Stomach (tissue), 19 donors: ENCODE measurements at places on chromosomes 5 and 9.

GRCh38 chr5:121399879-121400278 lies 451.8 kb upstream of the FTMT start:
- DNase-seq = no peak

GRCh38 chr9:114310471-114311450 lies 12.1 kb upstream of the ORM1 start:
- peak; percentile 20 for DNase-seq

- no peak for DNase-seq
These were observed 81.5 kb downstream of the GALNT10 start for GRCh38 chr5:154271936-154272514.

- no peak for DNase-seq
These were observed 34.5 kb downstream of the SLC1A3 start for GRCh38 chr5:36640949-36641348.

- no peak for DNase-seq
These were observed 19.0 kb downstream of the ABL1 start for GRCh38 chr9:130854092-130854491.

DNA sequence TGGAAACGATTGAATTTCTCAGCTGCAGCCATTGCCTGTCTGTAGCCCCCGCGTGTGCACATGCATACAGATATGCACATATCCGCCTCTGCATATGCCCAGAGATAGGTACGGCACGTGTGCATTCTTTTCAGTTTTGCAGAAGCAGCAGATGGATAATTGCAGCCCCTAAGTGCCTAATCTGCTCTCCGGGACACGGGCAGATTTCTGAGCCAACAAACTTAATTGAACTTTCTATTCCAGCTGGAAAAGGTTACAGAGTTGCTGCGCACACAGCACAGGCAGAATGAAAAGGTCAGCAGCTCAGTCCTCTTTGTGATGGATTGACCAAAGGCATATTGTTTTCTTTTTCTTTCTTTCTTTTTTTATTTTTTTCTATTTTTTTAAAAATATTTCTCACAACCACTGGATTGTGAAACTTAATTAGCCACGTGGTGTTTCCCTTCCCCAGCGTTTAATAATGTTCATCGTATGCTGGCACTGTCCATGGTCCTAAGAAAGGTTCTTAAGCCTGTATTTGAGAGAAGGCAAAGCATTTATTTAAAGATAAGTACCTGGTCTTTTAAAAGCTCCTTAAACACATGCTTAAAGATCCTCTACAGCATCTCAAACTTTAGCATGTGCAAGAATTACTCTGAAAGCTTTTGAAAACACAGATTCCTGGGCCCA lies 270.2 kb upstream of the BRINP1 start:
- no peak for DNase-seq

- DNase-seq = no peak
These were observed 8.0 kb downstream of the SYNPO start for GRCh38 chr5:150648294-150649107.

DNA sequence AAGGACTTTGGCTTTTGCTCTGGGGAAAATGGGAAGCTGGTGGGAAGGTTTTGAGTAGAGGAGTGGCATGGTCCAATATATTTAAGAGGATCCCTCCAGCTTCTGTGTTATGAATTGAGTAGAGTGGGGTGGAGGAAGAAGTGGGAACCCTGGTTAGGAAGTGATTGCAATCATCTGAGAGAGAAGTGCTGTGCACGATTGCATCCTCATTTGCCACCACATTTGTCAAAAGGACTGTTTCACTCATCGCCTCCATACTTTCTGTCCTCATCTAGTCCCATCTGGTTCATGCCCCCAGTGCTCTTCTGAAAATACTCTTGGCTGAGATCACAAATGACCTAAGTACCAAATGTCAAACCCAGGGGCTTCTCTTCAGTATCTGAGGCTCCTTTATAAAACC lies 192.1 kb downstream of the RAB3C start:
- no peak for DNase-seq

DNA sequence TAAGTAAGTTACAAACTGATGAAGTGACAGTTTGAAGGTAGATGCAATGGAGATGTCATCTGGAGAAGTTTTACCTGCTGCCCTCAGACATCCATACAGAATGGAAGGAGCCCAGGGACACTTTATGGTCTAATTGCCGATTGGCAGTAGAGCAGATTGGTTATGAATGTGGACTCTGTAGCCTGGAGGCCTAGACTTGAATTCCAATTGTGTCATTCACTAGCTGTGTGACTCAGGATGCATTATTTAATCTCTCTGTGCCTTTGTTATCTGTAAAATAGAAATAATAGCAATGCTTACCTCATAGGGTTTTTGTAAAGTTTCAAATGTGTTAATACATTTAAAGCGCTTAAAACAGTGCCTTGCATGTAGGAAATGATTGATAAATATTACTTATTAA lies 5.2 kb upstream of the TCERG1 start:
- DNase-seq = no peak

- DNase-seq = no peak
These were observed 354.2 kb downstream of the ARL15 start for GRCh38 chr5:53956196-53956595.

GRCh38 chr9:115208501-115208900 lies 90.5 kb upstream of the TNC start:
- DNase-seq = no peak

- DNase-seq = no peak
These were observed 179.8 kb downstream of the FANCC start for GRCh38 chr9:95137587-95138145.

DNA sequence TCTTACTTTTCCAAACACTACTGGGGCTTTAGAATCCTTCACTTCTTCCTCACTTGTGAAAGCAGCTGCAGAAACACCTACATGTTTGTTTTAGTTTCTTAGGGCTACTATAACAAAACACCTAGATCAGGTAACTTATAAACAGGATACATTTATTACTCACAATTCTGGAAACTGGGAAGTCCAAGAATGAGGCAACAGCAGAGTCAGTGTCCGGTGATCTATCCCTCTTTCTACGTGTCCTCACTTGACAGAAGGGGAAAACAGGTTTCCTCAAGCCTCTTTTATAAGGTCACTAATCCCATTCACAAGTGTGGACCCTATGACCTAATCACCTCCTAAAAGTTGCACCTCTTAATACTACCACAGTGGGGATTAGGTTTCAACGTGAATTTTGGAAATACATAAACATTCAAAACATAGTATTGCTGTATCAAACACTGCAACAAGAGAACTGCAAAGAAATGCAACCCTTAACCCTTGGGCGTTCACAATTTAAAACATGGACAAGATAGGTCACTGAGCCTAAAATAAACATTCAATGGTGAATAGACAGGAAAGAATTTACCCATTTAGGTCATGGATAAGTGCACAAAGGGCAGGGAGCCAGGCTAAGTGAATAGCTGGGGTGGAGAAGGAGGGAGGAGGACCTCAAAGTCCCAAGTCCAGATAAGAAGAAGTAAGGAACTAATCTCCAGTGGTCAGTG lies 104.3 kb downstream of the PIK3R1 start:
- DNase-seq = peak; percentile 51

DNA sequence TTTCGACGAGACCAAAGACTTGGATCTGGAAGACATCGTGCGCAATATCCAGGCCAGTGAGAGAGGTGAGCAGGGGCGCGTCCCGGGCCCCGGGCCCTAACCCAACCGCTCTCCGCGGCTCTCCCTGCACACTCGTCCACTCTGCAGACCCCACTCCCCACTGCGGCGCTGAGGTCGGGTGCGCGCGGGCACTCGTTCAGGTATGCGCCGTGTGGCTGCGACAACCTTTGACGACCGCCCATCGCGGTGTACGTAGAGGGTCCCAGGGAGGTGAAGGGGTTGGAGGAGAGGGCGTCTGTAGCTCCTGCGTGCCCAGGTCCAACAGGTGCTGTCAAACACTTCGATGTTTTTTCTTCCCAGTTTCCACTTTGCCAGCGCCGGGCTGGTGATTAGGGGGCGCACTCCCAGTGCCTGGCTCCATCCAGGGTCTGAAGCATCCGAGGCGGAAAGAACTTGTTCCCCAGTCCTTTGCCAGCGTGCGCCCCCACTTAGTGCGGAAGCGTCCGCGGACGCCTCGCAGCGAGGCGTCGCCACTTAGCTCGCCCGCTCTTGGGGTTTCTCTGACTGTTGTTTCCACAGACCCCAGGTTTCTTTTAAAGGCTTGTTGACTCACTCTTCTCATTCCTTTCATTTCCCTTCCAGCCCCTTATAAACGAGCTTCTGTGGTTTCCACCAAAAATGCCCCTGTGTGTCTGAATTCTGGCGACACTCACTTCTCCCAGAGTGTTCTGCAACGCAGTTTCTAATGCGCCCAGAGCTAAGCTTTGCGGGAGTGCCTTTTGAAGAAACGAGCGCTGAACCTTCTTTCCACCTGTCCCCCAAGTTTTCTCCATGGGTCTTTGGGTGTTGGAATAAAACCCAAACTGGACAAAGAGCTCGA lies 1.6 kb downstream of the NPR3 start:
- peak; percentile 50 for DNase-seq

- peak; percentile 50 for DNase-seq
These were observed 428 bp downstream of the EFNA5 start for GRCh38 chr5:107670087-107670931.

GRCh38 chr5:127963931-127964330 lies 119.6 kb upstream of the SLC12A2 start:
- no peak for DNase-seq

DNA sequence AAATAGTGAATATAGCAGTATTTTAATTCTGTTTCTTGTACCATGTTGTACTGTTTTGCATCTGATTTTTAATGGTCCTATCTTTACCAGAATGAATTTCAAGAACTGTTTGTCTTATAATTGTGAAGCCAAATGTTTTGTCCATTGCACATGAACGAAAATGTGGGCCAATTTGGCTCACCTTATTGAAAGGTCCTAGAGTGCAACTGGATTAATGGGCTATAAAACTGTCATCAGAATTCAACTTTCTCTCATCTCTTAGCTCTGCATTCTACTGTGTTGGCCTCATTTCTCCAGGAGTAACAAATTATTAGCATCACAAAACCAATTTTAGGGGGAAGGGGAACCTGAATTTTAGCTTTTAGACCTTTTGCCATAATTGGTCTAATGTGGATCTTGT lies 179.4 kb upstream of the NUDT12 start:
- DNase-seq = no peak

GRCh38 chr5:84091127-84091799 lies 293.4 kb downstream of the EDIL3 start:
- peak; percentile 9 for DNase-seq

DNA sequence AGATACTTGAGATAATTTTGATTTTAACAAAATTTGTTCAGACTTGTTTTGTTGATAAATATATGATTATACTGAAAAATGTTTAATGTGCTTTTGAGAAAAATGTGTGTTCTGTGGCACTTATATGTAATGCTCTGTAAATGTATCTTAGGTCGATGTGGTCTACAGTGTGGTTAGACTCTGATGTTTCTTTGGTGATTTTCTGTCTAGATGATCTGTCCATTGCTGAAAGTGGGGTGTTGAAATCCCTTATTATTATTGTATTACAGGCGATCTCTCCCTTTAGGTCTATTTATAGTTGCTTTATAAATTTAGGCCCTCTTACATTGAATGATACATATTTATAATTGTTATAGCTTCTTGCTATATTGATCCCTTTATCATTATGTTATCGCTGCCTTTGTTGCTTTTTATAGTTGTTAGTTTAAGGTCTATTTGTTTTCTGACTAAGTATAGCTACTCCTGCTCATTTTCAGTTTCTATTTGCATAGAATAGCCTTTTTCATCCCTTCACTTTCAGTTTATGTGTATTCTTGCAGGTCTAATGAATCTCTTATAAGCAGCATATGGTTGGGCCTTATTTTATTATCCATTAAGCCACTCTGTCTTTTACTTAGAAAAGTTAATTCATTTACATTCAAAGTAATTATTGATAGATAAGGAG lies 124.3 kb downstream of the MRPS30 start:
- no peak for DNase-seq

DNA sequence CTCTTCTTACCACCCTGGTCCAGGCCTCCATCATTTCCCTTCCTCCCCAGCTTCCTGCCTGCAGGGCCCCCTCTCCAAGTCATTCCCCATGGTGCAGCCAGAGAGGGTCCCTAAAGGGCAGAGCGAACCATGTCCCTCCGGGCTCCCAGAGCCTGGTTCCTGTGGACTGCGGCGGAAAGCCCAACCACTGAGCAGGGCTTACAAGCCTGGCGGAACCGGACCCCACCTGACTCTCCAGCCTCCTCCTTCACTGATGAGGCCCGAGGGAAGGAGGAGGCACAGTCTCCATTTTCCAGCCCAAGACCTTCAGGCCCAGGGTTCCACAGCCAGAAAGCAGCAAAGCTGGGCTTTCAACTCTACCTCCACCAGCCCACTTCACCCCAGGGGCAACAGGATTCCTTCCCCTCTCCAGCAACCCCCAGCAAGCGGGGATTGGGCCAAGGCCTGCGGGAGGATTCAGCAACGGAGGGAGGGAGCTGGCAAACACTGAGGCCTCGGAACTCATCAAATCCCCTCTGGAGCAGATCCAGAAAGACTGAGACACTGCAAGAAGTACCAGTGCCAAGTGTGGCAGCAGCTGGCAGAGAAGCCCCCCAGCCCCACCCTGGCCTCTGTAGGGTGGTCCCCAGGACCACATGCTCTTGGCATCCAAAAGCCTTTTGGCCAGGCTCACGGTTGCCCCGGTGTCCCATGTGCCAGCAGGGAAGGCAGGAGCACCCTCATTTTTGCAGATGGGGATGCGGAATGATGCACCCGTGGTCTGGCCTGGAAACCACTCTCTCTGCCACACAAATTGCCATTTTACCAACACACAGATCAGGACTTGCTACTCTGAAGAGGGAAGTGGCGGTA lies 3.1 kb downstream of the FAM163B start:
- DNase-seq = no peak

DNA sequence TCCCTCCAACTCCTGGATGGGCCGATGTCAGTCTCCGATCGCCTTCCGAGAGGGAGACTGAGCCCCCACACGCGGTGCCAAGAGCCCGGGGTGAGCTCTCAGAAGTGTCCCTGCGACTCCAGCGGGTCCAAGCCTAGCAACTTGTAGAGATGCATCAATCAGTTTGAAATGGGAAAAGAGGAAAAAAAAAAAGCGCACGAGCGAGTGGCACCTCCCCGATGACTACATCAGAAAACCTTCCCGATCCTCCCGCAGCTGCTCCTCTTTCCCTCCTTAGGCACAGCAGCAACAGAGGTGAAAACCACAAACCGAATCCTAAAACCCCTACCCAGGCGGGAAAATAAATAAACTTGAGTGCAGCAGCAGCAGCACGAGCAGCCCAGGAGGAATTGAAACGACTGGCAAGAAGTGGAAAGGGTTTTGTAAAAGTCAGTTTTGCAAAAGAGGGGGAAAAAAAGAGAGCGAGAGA lies 1.0 kb upstream of the EFNA5 start:
- no peak for DNase-seq

DNA sequence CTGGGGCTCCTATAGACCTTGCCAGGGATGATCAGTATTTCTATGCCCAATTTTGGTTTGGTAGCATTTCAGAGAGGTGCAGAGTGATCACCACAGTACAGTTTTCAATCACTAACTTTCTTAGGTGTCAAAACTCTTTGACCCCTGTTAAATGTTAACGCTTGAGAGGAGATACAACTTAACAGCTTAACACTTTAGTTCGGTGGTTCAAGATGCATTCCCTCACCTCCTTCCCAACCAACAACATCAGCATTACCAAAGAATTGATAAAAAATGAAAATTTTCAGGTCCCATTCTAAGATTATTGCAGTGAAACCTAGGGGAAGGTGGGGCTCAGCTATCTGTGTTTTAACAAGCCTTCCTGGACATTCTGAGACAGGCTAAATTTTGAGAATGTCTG lies 16.2 kb downstream of the ALDH1A1 start:
- no peak for DNase-seq
